ENCODE measurements at places on chromosomes 5 and 9.

DNA sequence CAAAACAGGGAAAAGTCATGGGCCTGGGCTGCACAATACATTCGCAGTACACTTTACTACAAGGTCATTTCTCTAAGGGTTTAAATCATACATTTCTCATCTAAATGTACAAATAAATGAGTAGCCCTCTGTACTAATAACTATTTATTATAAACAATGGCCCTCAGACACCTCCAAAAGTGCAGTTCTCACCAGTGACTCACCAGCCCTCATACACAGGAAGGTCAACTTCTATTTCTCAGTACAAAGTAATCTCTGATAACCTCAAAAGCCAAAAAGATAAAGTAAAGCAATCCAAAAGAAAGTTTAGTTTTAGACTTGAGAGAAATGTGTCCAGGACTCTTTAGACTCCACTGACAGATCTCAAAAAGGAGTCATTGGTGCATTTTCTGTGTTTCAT lies 1258.1 kb upstream of the CDH6 start:
- DNase-seq = no peak

DNA sequence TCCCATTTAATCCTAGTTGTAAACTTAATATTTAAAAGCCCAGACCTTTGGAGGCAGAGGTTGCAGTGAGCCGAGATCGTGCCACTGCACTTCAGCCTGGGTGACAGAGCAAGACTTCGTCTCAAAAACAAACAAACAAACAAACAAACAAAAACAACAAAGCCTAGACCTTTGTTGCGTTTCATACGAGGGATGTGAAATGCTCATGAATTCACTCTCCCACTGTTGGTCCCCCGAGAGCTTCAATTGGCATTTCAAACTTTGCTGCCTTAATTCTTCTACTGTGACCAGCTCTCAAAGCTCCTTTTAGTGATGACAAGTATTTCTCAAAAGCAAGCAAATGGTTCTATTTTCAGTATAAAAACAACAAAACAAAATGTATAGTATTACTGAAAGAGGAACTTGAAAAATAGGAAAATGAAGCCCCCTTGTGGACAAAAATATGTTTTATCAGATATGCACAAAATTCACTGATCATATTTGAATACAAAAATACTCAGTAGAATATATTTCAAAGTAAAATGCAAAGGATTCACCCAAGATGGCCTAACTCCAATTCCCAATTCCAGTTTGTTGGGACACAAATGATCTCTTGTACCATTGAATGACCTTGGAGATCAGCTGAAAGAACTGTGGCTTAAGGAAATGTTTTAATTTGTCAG lies 140.4 kb downstream of the ESM1 start:
- no peak for DNase-seq

GRCh38 chr9:98222885-98223691 lies 30.7 kb upstream of the CORO2A start:
- DNase-seq = peak; percentile 98

- no peak for DNase-seq
These were observed 19.4 kb upstream of the RHOBTB3 start for GRCh38 chr5:95711501-95712346.

GRCh38 chr9:36999728-37000333 lies 34.2 kb downstream of the PAX5 start:
- DNase-seq = no peak

DNA sequence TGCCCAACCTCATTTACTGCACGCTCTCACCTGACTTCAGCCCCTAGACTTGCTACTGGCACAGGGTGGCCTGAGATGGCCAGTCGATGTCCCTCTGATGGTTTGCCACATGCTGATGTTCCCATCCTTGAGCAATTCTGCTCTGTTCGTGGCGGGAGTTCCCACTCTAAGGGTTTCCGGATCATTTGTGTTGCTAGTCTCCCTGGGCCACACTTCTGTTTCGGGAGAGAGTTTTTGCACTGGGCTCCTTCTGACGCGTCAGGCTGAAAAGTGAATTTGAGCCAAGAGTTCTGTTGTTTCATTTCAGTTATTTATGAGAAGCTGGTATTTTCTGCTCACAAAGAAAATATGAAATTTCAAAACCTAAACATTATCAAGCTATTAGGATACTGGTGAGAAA lies 597.7 kb downstream of the BNC2 start:
- no peak for DNase-seq

DNA sequence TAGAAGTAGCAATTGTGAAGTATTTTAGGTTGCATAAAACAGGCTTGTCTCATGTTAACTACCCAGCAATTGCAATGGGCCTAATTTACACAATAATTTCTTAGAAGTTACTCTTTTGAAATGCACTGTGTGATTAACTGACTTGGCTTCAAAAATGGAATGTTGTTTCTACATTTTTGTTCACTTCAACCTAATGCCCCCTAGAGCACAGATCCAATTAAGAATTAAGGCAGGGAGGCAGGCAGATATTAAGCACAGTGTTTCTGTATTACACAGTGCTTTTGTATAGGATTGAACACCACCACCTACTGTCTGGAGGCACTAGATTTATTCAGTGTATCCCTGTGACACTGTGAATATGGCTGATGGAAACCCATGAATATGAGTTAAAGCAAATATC lies 302.1 kb downstream of the FBXL17 start:
- DNase-seq = no peak

- no peak for DNase-seq
These were observed 11.8 kb upstream of the IFNW1 start for GRCh38 chr9:21153336-21154017.

GRCh38 chr9:122812736-122813135 lies 12.8 kb downstream of the OR1K1 start:
- no peak for DNase-seq

DNA sequence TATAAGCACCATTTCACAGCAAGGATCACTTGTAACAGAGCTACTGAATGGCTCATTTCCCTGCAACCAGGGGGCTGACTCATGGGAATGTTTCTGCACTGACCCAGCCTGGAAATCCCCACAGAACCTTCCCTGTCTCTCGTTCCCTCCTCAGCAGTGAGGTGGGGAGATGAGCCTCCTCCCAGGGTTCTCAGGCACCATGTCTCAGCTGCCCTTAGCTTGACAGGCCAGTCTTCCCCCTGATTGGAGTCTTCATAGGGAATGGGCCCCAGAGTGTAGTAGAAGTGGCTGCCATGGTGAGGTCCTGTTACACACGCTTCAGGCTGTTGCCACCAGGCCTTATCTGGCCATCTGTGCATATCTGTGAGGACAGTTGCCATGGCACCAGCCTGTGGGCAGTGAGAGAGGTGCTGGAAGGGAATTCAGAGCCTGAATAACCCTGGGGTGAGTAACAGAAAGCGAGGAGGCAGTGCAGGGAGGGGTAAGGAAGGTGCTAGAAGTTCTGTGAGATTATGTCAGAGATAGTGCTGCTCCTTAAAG lies 324.4 kb downstream of the ENC1 start:
- DNase-seq = peak; percentile 98

DNA sequence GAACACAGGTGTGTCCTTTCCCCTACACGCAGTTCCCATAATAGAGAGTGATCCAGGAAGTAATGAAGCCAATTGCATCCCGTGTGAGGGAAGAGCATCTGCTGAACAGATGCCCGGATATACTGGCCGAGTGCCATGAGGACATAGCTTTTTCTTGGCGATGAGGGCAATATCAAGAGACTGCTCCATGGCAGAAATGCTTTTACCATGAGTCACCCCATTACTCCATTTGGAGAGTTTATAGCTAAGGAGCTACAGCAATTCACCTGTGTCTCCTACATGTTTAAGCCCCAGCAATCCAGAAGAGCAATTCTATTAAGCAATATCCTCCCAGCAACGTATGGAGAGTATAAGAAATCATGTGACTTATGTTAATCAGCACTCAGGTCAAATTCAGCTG lies 222.0 kb upstream of the KLF4 start:
- peak; percentile 93 for DNase-seq

DNA sequence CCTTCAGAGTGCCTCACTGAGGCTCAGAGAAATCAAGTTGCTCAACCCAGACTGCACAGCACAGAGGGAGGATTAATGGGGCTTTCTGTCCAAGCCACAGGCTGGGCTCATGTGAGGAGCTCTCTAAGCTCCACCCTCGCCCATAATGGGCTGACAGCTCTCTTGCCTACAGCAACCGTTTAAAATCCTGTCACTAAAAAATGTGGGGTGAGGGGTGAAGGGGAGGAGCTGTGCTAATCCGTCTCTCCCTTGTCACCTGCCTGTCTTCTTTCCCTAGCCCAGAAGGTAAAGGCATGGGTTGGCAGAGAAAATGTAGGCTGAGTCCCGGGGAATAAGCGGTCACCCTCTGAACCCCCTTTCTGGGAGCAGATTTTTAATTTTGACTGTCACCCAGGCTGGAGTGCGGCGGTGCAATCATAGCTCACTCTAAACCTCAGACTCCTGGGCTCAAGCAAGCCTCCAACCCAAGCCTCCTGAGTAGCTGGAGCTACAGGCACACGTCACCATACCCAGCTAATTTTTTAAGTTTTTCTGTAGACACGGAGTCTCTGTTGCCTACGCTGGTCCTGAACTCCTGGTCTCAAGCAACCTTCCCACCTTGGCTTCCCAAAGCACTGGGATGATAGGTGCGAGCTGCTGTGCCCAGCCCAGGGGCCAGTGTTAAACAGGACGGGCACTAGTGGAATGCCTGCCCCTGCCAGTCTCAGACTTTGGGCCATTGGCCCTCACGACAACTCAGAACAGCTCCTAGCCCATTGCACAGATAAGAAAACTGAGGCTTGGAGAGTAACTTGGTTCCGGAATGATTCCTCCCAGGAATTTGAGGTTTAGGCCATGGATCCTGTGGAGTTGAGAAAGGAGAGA lies 89.5 kb downstream of the LMX1B start:
- DNase-seq = peak; percentile 25

- no peak for DNase-seq
These were observed 65.6 kb upstream of the CKMT2 start for GRCh38 chr5:81167544-81167943.

DNA sequence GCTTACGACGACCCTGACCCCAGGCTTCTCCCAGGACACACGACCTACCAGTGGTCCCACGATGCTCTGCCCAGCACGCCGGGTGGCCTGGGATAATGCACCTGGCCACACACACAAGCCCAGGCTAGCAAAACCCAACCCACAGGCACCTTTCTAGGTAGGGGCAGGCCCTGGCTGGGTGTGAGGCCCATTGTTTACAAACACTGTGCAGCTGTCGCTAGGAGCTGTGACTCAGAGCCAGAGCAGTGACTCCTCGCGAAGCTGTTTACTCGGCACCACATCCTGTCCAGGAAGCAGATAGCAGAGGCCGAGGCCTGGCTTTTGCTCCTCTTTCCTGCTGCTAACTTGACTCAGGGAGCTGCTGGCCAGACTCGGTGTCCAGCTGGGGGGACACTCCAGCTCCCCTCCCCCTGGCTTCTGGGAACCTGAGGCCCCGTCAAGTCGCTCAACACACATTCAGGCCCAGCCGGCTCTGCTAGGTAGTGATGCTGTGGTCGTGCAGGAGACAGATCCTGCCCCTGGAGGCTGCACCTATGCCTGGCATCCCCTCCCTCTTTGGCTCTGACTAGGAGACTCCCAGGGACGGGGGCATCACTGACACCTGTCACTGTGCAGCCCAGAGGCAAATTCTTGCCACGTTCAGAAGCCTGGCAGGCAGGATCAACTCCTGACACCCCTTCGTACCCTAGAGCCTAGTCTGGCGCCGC lies 12.8 kb upstream of the RALGDS start:
- peak; percentile 98 for DNase-seq

DNA sequence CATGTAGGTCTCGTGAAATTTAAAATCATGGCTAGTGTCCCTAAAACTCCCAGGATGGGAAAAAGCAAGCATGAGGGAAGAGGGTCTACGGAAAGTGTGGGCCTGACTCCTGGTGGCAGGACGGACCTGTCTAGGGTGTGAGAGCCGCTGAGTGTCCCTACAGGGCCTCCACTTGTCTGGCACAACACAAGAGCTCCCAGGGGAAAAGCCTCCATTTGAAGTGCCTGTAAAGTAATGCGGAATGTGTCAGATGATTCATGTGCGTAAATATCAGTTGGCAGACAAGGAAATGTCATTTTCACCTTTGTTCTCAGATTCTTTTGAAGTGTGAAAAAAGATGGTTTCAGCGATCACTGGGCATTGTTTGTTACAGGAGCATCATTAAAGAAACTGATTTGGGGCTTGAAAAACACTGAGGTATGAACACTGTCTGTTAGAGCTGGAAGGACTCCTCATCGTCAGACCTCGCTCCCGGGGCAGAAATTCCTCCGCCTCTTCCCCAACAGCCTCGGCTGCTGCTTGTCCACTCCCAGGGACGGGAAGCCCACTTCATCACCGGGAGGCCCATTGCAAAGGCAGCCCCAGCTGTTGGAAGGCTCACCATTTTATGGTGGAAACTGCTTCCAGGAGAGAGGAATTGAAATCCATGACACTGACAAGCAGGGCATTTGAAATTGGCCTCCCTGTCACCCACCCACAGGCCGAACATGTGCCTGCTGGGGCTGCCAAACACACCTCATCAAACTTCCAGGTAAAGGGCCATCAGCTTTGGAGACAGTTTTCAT lies 240.8 kb downstream of the FSTL4 start:
- peak; percentile 57 for DNase-seq

DNA sequence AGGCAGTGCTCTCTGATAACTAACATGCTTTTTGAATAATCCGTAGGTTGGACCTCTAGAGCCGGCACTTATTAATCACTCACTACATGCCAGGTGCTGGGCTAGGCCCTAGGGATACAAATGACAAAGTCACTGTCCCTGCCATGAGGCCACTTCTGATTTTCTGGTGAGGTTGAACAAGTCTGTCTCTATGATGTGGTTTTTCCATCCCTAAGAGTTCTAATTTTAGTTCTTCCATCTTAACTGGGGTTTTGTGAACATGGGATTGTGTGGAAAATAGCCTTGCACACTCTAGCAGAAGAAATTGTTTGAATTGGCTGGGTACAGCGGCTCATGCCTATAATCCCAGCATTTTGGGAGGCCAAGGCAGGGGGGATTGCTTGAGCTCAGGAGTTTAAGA lies 64.6 kb downstream of the IL31RA start:
- no peak for DNase-seq

DNA sequence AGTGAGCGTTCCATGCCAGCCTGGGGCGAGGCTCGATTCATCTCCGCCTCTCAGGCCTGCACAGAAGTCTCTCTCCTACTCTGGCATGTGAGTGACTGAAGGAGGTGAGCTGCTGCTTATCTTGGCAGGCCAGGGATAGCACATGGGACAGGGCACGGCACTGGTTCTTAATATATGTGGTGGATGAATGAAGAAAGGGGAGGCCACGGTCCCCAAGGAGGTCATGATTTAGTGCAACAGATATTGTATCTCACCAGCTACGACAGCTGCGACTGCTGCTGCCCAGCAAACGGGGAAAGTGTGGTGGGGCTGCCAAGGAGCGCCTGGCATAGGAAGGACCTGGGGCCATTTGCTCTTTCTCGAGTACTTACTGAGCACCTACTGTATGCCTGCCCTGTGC lies 19.3 kb upstream of the MAPK9 start:
- no peak for DNase-seq

DNA sequence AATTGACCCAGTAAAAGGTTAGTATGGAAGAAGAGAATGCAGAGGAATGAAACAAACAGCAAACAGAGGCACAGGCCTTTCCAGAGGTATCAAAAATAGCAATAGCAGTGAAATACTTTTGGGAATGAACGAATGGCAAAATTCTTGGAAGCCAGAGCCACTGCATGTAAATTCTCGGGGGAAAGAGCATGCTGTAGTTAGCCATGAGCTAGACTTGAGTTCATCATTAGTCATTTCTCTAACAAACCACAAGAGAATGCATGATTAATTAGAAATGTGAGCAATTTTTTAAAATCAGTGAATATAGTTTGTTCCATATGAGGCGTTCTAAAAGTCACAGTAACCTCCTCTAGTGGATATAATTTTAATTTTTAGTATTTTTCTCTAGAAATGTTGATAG lies 170.3 kb upstream of the PRR16 start:
- peak; percentile 40 for DNase-seq

Measured in Daoy (cell line).